Activated T-cell treated with anti-CD3 and anti-CD28 coated beads, Interleukin-2, amount 50 U/mL, for 4 hours (primary cell): ENCODE measurements at places on chromosomes 3 and 15. TPM values are rescaled to one million over a fixed set of nuclear protein-coding genes. Genes with fewer than 3 reads are reported as not detected.

MOBP gene
- not detected for total RNA-seq

FEZF2 gene
- not detected for total RNA-seq

ZNF385D gene
- total RNA-seq: not detected

SLC28A2 gene
- not detected for total RNA-seq

MNS1 gene
- 0.19 TPM for total RNA-seq

TRIM42 gene
- not detected for total RNA-seq

C3orf85 gene
- not detected for total RNA-seq

PPARG gene
- 0.47 TPM for total RNA-seq

FAM3D gene
- not detected for total RNA-seq

ZNF619 gene
- 3.0 TPM for total RNA-seq

LDHAL6B gene
- total RNA-seq: not detected

FOXL2NB gene
- total RNA-seq: not detected

ALDH1L1 gene
- 0.29 TPM for total RNA-seq

NSMCE3 gene
- 10.3 TPM for total RNA-seq

CYP1A2 gene
- total RNA-seq: not detected

AGBL1 gene
- 0.05 TPM for total RNA-seq

GOLGA8M gene
- total RNA-seq: not detected

TM6SF1 gene
- total RNA-seq: 0.38 TPM

MON1A gene
- 18.0 TPM for total RNA-seq

OR5K2 gene
- total RNA-seq: not detected

LRRC31 gene
- not detected for total RNA-seq

TMEM62 gene
- 10.5 TPM for total RNA-seq

SLC24A5 gene
- total RNA-seq: not detected

GOLIM4 gene
- 2.3 TPM for total RNA-seq

SLC30A4 gene
- 1.1 TPM for total RNA-seq

MINDY4B gene
- not detected for total RNA-seq

TM2D3 gene
- total RNA-seq: 75.5 TPM

ARIH2 gene
- total RNA-seq: 144 TPM

DNASE1L3 gene
- total RNA-seq: not detected

CAND2 gene
- total RNA-seq: 1.9 TPM

ZNF654 gene
- 9.2 TPM for total RNA-seq

PSMD2 gene
- 520 TPM for total RNA-seq

ATP13A4 gene
- total RNA-seq: 0.37 TPM

CLDN16 gene
- not detected for total RNA-seq

CHRM5 gene
- 0.05 TPM for total RNA-seq

ALPK3 gene
- 0.05 TPM for total RNA-seq

IL20RB gene
- total RNA-seq: 1.5 TPM

RASA2 gene
- 31.0 TPM for total RNA-seq

SLC12A8 gene
- 0.63 TPM for total RNA-seq

MAPKBP1 gene
- total RNA-seq: 21.9 TPM

CCR1 gene
- 0.57 TPM for total RNA-seq

GOLGA8Q gene
- total RNA-seq: not detected

ROBO2 gene
- total RNA-seq: not detected

IVD gene
- total RNA-seq: 71.4 TPM

SLC2A2 gene
- total RNA-seq: not detected

CALML4 gene
- total RNA-seq: 4.8 TPM

TMEM207 gene
- not detected for total RNA-seq

BLM gene
- 23.5 TPM for total RNA-seq

DLL4 gene
- total RNA-seq: 0.37 TPM

GOLGA6L10 gene
- not detected for total RNA-seq

TMEM45A gene
- not detected for total RNA-seq

TMED3 gene
- 57.3 TPM for total RNA-seq

ADAMTSL3 gene
- not detected for total RNA-seq

PROK2 gene
- 0.61 TPM for total RNA-seq

C3orf22 gene
- not detected for total RNA-seq

KLF15 gene
- 0.28 TPM for total RNA-seq

CSPG5 gene
- total RNA-seq: 0.54 TPM

SUSD5 gene
- total RNA-seq: not detected
